ENCODE measurements at places on chromosomes 6 and 20.
A peak's percentile ranks its signal among the peaks of the same experiment; 100 is the strongest.

DNA sequence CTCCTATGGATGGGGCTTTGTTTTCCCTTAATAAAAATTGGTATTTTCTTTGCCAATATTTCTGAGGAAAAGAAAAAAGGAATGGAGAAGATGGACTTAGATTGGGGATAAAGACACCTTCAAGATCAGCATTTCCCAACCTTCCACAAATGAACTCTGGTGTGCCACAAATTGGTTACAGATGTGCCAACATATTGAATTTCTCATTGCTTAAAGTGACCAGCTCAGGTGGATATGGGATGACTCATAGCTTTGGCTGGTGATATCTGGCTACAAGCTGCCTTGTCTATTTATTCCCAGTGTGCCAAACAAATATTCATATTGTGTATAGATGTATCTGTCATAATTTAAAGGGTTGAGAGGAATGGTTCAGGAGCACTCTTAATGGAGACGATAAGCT lies 32.5 kb downstream of the THEMIS start:
- no peak for DNase-seq

DNA sequence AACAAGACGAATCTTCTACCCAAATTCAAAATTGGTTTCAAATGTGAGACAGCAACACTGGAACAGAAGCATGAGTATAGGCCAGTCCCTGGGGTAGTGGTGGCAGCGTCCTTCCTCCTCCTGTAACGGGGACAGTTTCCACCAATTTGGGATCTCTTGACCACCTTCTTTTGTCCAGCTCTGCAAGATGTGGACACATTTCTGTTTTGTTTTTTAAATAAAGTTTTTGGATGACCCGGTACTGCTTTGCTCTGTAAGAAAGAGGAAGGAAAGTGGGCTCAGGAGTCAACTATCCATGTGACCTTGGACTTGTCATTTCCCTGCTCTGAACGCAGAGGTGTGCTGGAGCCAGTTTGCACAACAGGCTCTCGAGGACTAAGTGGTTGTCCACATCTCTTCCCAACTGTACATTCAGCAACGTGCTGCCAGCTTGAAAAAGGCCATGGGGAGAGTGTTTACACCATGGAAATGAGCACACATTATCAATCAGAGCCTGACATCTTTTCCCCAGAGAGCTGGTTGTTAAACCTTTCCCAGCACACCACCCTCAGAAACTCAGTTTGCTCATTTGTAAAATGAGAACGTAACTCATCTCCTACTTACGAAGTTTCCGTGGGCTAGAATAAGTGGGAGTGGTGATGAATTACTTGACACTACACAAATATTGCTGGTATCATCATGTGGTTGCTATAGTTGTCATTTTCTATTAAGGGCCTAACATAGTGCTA lies 66.5 kb downstream of the ADTRP start:
- no peak for DNase-seq

GRCh38 chr6:127397729-127398630 lies 54.6 kb upstream of the ECHDC1 start:
- no peak for DNase-seq

GRCh38 chr20:1496930-1497329 lies 5.7 kb upstream of the SIRPB2 start:
- DNase-seq = no peak

DNA sequence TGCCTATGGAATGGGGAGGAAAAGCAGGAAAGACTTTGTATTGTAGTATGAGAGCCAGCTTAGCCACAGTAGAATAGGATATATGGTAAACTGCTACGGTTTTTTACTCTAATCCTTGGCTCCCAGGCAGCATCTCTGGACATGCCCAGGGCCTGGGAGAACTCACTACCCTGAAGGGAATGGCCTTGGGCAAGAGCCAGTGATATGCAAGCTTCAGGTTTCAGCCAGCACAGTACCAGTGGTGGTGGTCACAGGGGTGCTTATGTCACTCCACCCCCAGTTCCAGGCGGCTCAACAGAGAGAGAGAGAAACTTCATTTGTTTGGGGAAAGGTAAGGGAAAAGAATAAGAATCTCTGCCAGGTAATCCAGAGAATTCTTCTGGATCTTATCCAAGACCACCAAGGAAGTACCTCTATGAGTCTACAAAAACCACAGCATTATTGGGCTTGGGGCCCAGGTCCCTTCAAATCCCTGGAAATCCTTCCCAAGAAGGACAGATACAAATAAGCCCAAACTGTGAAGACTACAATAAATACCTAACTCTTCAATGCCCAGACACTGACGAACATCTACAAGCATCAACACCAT lies 121.2 kb downstream of the THBS2 start:
- no peak for DNase-seq

- no peak for DNase-seq
Observed at GRCh38 chr6:16742116-16742515, 19.1 kb downstream of the ATXN1 start.

- no peak for DNase-seq
Observed at GRCh38 chr6:26045928-26046368, 41.3 kb upstream of the HFE start.

- DNase-seq = no peak
Observed at GRCh38 chr20:59613861-59614260, 9.5 kb downstream of the PHACTR3 start.

GRCh38 chr6:149454346-149454848 lies 30.4 kb downstream of the ZC3H12D start:
- peak; percentile 84 for DNase-seq

GRCh38 chr6:6716998-6717763 lies 128.7 kb downstream of the LY86 start:
- DNase-seq = no peak

- no peak for DNase-seq
Observed at GRCh38 chr6:168292826-168293225, 26.8 kb downstream of the DACT2 start.

DNA sequence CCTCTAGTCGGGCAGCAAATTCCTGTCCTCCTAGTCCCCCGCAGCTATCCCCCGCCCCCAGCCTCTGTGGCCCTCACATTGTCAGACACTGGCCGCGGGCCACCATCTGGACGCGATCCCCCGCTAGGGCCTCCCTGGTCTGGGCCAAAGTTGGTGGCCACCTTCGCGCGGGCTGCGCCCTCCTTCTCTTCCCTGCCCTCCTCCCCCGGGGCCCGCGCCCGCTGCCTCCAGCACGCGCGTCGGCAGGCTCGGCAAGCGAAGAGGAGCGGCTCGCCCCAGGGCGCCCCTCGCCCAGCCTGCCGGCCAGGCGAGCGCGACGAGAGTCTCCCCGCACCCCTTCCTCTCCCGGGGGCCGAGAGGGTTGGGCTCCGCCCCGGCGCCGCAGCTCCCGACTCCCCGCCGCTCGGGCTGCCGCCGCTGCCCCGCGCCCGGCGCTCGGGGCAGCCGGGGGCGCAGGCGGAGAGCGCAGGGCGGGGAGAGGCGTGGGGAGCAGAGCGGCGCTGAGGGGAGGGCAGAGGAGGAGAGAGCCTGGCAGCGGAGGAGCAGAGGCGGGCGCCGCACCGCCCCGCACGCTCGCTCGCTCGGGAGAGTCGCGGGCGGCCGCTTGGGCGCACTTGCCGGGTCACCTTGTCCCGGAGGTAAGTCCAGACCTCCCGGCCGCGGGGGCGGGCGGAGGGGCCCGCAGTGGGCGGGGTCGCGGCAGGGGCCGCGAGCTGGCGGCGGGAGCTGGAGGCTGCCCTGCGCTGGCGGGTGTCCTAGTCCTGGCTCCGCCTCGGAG lies at the start of gene SYNDIG1:
Gene SYNDIG1 (plus strand): TSS at position 514 of the 778 bp plus-strand sequence. CDS start 73,469 bp downstream, outside the sequence.
- no peak for DNase-seq

- no peak for DNase-seq
Observed at GRCh38 chr6:49257549-49257948, 205.5 kb downstream of the MMUT start.

- DNase-seq = peak; percentile 33
Observed at GRCh38 chr6:72286911-72287311, 335.0 kb upstream of the KCNQ5 start.

- no peak for DNase-seq
Observed at GRCh38 chr6:23176883-23177282, 607.5 kb downstream of the HDGFL1 start.

GRCh38 chr6:158810155-158811095 lies 8.7 kb downstream of the EZR start:
- DNase-seq = no peak

GRCh38 chr20:41095110-41095969 lies 42.0 kb upstream of the PLCG1 start:
- peak; percentile 46 for DNase-seq

- DNase-seq = no peak
Observed at GRCh38 chr6:10424040-10424439, 9.2 kb upstream of the TFAP2A start.

DNA sequence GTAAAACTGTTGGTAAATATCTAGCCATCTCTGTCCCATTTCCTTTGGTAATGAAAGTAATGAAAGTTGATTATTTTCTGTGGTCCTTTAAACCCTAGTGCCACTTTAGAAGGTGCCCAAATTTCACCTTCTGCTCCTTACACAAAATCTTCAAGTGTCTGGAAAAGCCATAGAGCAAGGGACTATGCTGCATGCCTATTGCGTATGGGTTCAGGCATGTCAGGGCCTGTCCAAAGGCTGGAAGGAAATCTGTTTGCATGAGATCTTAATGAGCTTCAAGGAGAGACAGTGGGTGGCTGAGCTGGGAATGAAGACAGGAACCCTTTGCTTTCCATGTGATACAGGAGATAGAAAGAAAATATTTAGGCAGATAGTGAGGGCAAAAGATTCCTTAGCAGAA lies 66.6 kb upstream of the CCN6 start:
- no peak for DNase-seq
